ENCODE measurements at places on chromosomes 2 and 18.
A peak's percentile ranks its signal among the peaks of the same experiment; 100 is the strongest.

DNA sequence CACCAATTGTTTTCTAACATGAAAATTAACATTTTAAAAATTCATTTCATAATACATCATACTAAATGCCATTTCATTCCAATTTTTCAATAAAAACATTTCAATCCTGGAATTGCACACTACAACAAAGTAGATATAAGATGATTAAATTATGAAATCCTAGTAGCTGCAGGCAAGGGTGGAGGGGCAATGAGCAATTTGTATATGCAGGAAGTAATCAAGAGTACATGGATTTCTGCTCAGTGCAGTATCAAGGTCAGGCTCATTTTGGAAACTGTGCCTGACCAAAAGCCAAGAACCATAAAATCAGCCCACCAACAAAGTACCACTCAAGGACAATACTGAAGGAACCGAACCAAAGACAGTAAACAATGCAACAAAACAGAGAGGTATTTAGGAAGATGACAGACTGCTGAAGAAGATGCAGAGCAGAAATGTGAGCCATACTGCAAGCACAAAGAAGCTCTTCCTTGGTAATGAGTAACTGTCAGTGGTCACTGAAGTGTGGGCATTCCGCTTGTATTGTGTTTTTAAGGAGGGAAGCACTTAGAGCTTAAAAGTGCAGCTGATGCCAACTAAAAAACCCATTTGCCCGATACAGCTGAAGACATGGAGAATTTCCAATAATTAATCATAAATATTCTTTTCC, 34.5 kb upstream of the DSEL start:
- no peak for DNase-seq

- no peak for DNase-seq
Observed at GRCh38 chr18:27735117-27735516, 441.8 kb downstream of the CDH2 start.

DNA sequence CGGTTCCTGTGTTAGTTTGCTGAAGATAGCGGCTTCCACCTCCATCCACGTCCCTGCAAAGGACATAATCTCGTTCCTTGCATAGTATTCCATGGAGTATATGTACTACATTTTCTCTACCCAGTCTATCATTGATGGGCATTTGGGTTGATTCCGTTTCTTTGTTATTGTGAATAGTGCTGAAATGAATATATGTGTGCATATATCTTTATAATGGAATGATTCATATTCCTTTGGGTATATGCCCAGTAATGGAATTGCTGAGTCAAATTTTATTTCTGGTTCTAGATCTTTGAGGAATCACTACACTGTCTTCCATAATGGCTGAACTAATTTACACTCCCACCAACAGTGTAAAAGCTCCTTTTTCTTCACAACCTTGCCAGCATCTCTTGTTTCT, 255.4 kb upstream of the CDH2 start:
- DNase-seq = no peak

- no peak for DNase-seq
Observed at GRCh38 chr2:237361194-237362004, 52.6 kb downstream of the COL6A3 start.

- no peak for DNase-seq
Observed at GRCh38 chr18:47100212-47100831, 50.0 kb downstream of the HDHD2 start.

GRCh38 chr2:54572262-54572635, 116.1 kb downstream of the SPTBN1 start:
- DNase-seq = peak; percentile 83

- no peak for DNase-seq
Observed at GRCh38 chr2:63049970-63050333, 678 bp upstream of the OTX1 start.

DNA sequence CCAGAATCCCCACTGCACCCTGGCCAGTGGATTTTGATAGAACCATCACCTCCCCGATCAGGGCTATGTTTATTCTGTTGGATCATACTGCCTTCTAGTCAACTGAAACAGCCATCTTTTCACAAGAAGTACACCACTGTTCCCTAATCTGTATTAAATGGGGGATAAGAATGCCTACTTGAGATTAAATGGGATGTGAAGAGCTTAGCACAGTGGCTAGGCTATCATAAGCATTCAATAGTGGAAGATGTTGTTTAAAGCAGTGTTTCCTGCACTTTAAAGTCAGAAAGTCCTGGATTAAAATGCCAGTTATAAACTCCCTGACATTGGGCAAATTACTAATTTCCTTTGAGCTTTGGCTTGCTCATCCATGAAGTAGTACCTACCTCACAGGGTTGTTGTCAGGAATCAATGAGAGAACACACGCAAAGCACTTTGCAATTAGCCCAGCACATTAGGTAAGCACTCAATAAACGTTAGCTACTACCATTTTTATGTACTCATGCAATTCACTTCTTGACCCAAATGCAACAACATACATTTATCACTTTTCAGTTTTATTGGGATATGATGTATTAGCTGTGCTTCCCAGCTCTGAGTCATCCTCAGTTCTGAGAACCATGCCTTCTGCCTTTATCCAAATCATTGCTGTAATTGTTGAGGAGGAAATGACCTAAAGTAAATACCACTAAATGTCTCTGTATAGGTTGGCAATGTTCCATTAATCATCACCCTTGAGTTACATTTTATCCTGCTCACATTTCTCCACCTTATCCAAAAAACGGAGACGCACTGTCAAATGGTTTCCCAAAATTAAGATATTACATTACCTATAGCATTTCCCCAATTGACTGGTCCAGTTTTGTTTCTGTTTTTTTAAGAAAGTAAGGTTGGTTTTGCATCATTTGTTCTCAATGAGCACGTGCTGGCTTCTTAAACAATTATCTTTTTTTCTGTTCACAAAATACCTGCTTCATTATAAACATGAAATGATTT, 2.1 kb downstream of the TMEM247 start:
- peak; percentile 58 for DNase-seq

GRCh38 chr2:168433527-168433926, 22.5 kb upstream of the CERS6 start:
- no peak for DNase-seq

DNA sequence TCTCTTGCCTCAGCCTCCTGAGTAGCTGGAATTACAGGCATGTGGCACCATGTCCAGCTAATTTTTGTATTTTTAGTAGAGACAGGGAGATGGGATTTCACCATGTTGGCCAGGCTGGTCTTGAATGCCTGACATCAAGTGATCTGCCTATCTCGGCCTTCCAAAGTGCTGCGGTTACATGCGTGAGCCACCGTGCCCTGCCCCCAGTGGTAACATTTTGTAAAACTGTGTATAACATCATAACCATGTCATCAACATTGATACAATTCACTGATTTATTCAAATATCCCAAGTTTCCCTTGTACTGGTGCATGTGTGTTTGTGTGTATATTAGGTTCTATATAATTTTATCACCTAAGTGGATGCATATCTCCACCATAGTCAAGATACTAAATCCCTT, 70.0 kb downstream of the PDCL3 start:
- no peak for DNase-seq

GRCh38 chr18:13594551-13594950, 131.8 kb downstream of the FAM210A start:
- no peak for DNase-seq

- DNase-seq = no peak
Observed at GRCh38 chr2:217733461-217733860, 269.3 kb downstream of the TNS1 start.

DNA sequence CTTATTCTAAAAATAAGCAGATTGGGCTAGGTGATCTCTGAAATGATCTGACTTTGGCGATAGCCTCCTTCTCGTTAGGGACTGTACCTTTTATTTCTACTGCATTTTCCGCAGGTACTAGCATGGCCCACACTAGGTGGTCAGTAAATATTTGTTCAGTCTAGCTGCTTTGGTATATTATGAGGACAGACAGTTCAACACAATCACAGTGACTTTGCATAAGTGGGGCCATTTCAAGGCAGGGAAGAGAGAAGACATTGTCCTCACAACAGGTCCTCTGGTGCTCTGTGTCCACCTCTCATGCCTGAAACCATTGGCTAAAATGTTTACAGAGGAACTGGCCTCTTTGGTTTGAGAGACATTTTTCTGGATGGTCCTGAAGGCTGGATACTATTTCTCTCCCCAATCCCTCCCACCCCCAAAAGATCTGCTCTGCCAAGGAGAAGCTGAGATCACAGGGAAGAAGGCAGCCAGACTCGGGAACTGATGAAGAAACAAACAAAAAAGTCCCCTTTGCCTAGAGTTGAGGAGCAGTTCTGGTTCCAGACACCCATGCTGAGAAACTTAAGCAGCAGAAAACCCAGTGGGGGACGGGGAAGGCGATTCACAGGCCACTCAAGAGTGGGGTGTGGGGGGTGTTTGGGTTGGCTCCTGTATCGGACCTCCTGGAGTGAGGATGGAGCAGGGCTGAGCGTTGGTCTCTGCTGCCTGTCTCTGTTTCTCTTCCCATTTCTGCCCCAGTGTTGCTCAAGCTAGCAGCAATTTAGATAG, 2.9 kb upstream of the TNP1 start:
- no peak for DNase-seq

GRCh38 chr18:48948112-48949049, 2.4 kb downstream of the SMAD7 start:
- DNase-seq = no peak

DNA sequence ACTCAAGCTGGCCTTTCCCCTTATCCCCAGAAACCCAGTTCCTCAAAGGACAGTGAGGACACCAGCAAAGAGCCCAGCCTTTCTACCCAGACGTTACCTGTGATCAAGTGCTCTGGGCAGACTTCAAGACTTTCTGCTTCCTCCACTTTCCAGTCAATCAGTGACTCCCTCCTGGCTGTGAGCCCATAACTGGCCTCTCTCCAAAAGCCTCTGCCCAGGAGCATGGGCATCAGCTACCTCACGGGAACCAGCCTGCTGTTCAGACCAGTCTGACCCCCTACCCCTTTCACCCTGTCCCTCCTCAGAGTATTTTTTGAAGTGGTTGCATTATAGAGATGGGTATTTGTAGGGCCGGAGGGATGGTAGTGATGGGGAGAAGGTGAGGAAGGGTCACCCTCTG, 27.7 kb upstream of the CYP27A1 start:
- DNase-seq = no peak

GRCh38 chr2:174198846-174199564, 49.3 kb downstream of the OLA1 start:
- DNase-seq = peak; percentile 13

GRCh38 chr2:159139216-159139933, 147.1 kb downstream of the WDSUB1 start:
- no peak for DNase-seq

DNA sequence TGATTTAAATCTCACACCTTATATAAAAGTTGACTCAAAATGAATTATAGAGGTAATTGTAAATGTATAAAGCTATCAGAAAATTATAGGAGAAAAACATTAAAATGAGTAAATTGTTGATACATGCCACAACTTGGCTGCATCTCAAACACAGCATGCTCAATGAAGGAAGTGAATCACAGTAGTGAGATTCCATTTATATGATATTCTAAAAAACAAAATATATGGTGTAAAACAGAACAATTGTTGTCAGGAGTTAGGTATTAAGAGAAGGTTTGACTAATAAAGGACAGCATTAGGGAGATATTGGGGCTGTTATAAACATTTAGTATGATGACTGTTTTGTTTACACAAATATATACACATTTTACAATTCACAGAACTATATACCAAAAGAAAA, 356.6 kb upstream of the CELF4 start:
- DNase-seq = no peak

All from fibroblast of skin of left biceps (primary cell).